ENCODE measurements at places on chromosomes 16 and 17.
A peak's percentile ranks its signal among the peaks of the same experiment; 100 is the strongest.

DNA sequence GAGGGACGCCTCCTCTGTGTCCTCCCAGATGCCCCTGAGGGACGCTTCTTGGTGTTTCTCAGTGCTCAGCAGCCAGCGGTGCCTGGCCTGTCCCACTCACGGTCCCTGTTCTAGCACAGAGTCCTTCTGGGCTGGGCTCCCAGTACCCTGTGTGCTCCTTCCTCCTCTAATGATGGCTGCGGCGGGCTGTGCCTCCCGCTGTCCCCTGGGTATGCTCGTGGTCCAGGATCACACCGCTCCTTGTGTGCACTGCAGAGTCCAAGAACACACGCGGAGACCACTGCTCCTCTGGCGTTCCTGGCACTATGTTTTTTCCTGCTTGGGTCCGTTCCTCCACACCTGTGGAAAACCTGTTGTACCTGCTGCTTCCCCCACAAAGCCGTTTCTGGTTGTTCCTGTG, 15.1 kb upstream of the IRF8 start:
- DNase-seq, result no peak

- peak; percentile 23 for DNase-seq
These were observed 6.0 kb upstream of the MC1R start for GRCh38 chr16:89912627-89913026.

GRCh38 chr16:49496656-49497055, 123.1 kb downstream of the C16orf78 start:
- DNase-seq, result no peak

- no peak for DNase-seq
These were observed 81.5 kb downstream of the VPS53 start for GRCh38 chr17:633133-633532.

DNA sequence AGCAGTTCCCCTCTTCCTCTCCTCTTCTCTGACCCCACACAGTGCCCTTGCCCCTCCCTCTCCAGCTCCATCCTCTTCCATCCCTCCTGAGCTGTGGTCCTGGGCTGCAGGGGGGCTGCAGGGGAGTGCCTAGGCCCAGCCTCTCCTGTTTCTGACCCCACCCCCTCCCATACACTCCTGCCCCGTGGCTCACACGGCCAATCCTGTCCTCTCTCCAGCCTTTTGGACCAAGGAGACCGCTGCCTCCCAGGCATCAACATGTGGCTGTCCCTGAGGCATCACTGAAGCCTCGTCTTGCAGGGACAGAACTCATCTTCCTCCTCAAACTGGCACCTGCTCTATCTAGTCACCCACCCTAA, 6.7 kb downstream of the CLUH start:
- no peak for DNase-seq

Data from CD4-positive, alpha-beta memory T cell (primary cell).